Astrocyte (in vitro differentiated cells and primary cell): ENCODE measurements at places on chromosomes 4 and X. TPM values are rescaled to one million over a fixed set of nuclear protein-coding genes. Genes with fewer than 3 reads are reported as not detected.

Gene PDE6B
- total RNA-seq = 2.8 and 3.7 TPM in 2 replicates

DNA sequence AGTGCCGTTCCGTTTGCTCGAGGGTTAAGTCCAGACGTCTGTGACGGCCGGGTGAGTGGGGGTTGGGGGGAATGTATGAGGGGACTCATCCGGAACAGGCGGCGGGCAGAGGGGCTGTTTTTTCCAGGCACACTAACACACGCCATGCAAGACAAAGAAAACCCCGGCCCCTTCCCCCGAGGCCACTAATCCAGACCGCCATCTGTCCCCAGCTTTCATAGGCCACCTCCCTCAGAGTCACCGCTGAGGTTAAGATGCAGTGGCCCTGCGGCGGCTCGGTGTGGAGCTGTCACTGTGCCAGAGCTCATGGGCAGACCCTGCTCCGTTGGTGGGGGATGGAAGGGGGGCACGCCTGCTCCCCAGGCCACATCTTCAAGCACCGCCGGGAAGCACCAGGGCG is 34.1 kb downstream of the SORCS2 start:
- no peaks in the 10 kb centered on the region for H3K4me1 ChIP-seq
- no peaks in the 10 kb centered on the region for H3K27me3 ChIP-seq
- DNase-seq = no peak
- no peak overlapping the region for H3K27ac ChIP-seq

GRCh38 chr4:48979914-48980579 is 6.0 kb upstream of the CWH43 start:
- no peaks in the 10 kb centered on the region for H3K36me3 ChIP-seq
- H3K4me3 ChIP-seq = no peak overlapping the region
- no peaks in the 10 kb centered on the region for H3K4me1 ChIP-seq

DNA sequence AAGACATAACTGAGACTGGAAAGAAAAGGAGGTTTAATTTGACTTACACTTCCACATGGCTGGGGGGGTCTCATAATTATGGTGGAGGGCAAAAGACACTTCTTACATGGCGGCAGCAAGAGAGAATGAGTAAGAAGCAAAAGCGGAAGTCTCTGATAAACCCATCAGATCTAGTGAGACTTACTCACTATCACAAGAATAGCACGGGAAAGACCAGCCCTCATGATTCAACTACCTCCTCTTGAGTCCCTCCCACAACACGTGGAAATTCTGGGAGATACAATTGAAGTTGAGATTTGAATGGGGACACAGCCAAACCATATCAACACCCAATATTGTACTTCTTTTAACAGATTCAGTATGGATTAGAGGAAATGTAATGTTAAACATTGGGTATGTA is 646.6 kb downstream of the ANKRD50 start:
- peaks cover 1% of the 10 kb centered on the region for H3K4me1 ChIP-seq
- H3K27me3 ChIP-seq = no peaks in the 10 kb centered on the region
- no peak overlapping the region for H3K4me3 ChIP-seq
- H3K27ac ChIP-seq = no peak overlapping the region
- no peak for DNase-seq
